Metanephros (tissue), 2 donors: ENCODE measurements at places on chromosomes 13 and 19. TPM values are rescaled to one million over a fixed set of nuclear protein-coding genes. Genes with fewer than 3 reads are reported as not detected.

LRRC4B gene
- total RNA-seq: 35.3 TPM

LAIR2 gene
- total RNA-seq: not detected

ZFR2 gene
- 0.41 TPM for total RNA-seq

ZNF229 gene
- total RNA-seq: 10.8 TPM

ZNF442 gene
- 8.1 TPM for total RNA-seq

FFAR1 gene
- total RNA-seq: 0.23 TPM

PSG6 gene
- total RNA-seq: not detected

ERICH4 gene
- total RNA-seq: 0.64 TPM
